Renal cortical epithelial cell (primary cell): ENCODE measurements at places on chromosomes 3 and 15. TPM values are rescaled to one million over a fixed set of nuclear protein-coding genes. Genes with fewer than 3 reads are reported as not detected.
A peak's percentile ranks its signal among the peaks of the same experiment; 100 is the strongest.

GRCh38 chr3:80187981-80188380 is 420.2 kb upstream of the ROBO1 start:
- DNase-seq = no peak

The DPPA2 gene
- 0.35 TPM in 1 of 2 replicates, not detected in the other for total RNA-seq

DNA sequence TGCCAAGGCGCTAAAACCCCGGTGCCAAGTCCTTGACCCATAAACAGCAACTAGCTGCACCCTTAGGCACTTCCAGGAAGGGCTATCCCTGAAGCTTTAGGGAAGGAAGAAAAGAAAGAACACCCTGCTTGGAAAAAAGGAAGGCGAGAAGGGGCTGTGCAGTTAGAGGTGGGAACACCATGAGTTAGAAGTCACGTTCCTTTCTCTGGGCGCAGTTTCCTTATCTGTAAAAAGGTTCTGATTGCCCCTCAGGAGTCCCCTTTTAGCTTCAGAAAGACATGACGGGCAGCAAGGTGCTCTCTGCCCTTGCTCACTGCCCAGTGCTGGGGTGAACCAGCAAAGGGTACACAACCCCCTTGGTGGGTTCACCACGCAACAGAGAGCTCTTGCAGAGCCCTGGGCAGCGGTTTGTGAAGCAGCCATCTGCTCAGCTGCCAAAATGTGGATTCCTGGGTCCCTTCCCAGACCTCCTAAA is 798 bp downstream of the GCHFR start:
- no peak for DNase-seq

DNA sequence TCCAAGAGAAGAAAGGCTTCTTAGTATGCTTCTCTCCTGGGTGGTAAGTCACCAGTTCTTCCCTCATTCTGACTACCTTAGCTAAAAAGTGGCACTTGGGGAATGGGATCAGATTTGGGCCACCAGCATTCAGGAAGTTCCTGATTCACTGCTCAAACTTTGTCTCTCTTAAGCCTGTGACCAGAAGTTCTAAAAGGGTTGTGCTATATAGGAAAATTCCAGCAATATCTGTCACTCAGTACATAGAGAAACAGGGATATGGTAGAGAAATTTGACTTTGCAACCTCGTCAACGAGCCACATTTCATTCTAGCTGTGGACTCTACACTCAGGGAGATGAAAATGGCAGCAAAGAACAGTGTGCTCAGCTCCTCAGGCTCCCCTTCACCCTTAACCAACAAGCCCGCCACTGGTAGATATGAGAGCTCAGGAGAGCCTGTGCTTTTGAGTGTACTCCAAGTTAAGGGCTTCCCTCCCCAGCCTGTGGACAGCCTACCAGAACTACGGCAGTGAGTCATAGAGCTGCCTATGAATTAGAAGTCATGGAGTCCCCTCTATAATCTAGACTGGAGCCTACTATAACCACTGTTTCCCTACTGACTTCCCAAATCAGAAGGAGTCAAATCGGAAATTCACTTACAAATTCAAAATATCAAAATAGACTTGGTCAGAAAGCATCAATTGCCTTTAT is 52.6 kb upstream of the MYO5C start:
- DNase-seq = no peak

DNA sequence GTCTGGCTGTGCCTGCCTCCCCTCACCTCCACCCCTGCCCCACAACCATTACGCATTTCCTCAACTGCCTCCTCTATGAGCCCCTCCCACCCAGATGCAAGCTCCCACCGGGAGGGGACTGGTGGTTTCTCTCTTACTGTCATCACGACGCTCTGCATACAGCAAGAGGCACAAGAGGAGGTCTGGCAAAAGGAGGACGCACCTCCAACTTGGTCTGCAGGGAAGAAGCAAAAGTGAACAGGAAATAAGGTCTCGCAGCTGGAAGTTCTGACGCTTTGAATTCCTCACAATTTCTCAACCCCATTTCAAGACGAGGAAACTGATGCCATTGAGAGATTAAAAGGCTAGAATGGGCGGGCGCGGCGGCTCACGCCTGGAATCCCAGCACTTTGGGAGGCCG is 42.3 kb upstream of the MUC4 start:
- DNase-seq = no peak

The SLC28A2 gene
- not detected in 2 replicates for total RNA-seq

The PPARG gene
- 11.1 and 11.3 TPM in 2 replicates for total RNA-seq

The WDR72 gene
- total RNA-seq = 2.3 and 11.8 TPM in 2 replicates

GRCh38 chr3:13550423-13550690 is 1.4 kb downstream of the FBLN2 start:
- DNase-seq = no peak

The SCN11A gene
- total RNA-seq = under 0.01 and 0.15 TPM in 2 replicates

The NOX5 gene
- 0.55 TPM in 1 of 2 replicates, not detected in the other for total RNA-seq

DNA sequence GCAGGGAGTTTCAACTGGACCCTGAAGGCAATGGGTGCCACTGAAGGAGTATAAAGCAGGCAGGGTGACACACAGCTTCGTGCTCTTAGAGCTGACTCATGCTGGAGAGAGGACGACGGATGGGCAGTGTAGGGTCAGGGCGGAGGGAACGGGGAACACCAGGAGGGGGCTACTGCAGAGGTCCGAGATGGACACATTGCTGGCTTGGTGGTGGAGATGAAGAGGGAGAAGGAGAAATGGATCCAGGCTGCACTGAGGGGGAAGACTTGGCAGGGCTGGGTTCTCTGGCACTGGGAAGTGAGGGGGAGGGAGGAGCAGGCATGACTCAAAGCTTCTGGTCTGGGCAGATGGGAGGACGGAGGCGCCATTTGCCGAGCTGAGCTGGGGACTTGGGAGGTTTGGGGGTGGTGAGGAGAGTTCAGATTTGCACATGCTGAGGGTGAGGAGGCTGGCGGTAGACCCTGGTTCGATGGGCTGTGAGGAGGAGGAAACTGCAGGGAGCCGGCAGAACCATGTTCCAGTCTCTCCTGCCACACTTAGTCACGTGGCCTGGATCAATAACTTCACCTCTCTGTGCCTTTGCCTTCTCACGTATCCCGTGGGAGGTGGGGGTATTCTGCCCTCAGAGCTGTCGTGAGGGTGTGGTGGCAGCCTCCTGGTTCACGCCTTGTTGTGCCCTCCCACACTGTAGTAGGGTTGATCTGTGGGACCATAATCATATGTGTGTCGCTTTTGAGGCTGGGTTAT is 4.6 kb upstream of the KCTD6 start:
- peak; percentile 53 for DNase-seq
